ENCODE measurements at places on chromosomes 6 and 20.
A peak's percentile ranks its signal among the peaks of the same experiment; 100 is the strongest.

DNA sequence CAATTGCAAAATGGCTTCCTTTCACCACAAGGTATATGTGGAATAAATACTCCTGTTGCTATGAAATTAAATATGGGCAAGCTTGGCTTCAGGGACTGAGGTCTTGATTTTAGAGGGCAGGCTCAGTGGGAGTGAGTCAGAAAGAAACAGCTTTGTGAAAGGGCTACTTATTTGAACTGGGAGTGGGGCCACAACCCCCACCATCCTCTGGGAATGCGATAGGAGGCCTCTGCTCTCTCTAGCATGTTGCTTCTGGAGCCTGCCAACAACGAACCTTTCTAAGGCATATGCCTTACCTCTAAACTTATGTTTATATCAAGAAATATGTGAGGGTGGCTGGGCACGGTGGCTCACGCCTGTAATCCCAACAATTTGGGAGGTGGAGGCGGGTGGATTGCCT, 149.7 kb downstream of the LRRC1 start:
- DNase-seq = no peak

DNA sequence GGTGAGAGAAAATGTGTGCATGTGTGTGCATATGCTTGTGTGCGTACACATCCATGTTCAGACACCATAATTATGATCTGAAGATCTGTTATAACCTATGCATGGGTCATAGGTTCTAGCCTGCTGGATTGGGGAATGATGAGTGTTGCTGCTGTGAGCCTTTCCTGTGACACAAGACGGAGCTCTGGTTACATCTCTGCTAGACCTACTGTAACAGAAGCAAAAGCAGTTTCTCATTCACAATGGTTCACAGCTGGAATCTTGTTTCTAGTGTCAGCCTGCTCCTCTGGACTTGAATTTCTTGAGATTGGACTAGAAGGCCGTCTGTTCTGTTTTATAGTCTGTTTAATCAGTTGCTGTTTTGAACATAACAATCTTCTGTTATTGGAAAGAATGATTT, 40.1 kb downstream of the DEFB114 start:
- DNase-seq = no peak

- DNase-seq = peak; percentile 87
Measured at GRCh38 chr6:154229786-154230185, 126.8 kb downstream of the IPCEF1 start.

DNA sequence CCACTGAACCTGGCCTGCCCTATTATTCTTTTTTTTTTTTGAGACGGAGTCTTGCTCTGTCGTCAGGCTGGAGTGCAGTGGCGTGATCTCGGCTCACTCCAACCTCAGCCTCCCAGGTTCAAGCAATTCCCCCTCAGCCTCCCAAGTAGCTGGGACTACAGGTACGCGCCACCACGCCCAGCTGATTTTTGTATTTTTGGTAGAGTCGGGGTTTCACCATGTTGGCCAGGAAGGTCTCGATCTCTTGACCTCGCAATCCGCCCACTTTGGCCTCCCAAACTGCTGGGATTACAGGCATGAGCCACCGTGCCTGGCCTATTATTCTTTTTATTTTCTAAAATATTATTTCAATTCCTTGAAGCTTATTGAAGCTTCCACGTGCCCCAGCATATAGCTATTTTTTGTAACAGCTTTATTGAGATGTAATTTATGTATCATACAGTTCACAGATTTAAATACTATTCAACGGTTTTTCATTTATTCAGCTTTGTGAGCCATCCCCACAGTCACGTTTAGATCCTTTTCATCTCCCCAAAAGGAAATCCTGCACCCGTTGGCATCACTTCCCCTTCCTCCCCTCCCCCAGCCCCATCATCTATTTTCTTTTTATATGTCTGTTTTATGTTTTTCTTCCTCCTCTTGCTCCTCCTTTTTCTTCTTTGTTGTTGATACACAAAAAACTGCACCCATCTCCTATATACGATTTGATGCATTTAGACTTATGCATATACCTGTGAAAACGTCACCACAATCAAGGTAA, 13.5 kb upstream of the MDFI start:
- no peak for DNase-seq

DNA sequence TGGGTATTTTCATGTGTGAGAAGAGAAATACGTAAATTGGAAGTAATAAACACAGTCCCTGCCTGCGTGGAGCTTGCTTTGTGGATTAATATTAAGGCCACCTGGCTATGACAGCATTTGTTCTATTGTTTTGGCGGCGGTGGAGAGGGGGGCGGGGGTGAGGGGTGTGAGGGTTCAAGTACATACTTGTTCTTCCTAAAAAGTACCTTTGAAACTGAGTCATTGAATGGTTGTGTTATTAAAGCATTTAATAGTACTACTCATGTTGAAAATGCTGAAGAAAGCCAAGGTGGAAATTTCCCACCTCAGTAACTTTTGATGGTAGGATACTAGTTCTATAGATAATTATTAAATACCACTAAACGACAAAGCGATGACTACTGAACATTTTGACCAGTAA, 95.0 kb downstream of the FOXC1 start:
- no peak for DNase-seq

DNA sequence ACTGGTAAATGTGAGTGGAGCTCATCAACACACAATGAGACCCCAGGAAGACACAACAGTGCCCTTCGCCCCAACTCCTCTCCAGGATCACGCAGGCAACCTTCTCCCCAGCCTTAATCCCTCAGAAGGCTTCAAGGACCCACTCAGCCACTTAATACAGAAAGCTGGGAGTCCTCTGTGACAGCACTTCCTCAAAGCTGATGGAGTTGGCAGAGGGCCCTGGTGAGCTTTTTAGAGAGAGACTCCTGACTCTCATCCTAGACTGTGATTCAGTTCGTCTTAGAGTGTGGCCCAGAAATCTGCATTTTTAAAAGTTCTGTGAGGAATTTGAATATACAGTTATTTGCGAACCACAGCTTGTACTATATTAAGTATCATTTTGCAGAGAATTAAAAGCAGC, 187.7 kb downstream of the UST start:
- DNase-seq = no peak

- DNase-seq = no peak
Measured at GRCh38 chr20:9053108-9053507, 15.8 kb upstream of the PLCB4 start.
